ENCODE measurements at places on chromosomes 7 and 10.

DNA sequence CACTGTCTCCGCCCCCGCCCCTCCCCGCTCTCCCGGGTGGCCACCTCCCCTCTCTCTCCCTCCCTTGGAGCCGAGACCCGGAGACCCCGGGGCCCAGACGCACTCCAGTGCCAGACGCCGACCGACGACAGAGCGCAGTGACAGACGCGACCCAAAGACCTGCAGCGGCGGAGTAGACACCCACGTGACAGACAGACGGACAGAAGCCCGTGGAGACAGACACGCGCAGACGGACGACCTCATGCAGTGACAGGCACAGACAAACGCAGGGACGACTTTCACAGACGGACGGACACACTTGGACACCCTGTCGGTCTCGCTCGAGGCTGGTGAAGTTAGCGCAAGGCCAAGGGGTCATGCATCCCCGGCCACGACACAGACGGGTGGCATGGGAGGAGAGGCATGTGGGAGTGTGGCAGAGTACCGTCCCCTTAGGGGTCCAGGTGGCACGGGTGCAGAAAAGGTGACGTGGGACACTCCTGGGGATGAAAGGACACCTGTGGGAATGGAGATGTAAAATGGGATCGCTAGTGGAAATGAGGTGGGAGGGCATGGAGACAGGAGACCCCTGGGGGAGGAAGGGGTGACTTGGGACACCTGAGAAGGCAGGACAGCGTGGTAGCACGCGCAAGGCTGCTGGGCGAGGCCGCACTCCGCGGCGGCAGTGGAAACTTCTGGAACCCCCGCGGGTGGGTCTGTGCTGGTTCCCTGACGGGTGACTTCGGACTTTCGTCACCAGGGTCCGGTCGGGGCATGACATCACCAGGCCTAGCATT is 456 bp upstream of the ACHE start:
- peak; percentile 68 for DNase-seq

DNA sequence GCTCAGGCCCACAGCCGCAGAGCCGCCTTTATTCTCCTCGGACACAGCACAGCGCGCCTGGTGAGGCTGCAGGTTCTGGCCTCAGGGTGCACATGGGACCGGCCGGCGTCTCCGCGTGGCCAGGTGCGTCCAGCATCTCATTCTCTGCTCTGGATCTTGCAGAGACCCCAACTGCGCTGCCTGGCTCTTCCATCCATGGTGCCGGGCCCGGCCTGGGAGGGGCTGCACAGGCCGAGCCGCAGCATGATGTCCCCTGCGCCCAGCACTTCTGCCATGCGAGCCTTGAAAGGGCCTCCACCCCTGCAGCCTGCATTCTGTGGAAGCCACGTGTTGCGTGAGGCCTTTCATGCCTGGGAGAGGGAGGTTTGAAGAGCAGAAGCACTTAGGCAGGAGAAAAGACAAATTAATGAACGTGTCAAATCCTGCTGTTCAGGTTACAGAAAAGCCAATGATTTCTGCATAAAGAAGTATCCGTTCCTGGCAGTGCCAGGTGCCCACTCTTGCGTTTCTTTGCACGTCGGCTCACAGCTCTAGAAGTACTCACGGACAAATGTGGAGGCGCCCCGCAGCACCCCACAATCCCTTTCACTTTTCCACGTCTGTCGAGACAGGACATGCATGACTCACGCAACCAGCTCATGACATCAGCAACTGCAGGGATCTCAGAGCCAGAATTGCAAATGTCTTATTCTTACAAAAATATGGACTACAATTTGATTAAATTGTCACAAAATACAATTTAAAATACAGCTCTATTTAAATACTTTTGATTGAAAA is 571.4 kb downstream of the DNAJB6 start:
- DNase-seq: no peak

- no peak for DNase-seq
Measured at GRCh38 chr7:15099074-15099473, 196.5 kb upstream of the DGKB start.

GRCh38 chr10:62626817-62627216 is 177.7 kb upstream of the ADO start:
- DNase-seq: no peak

- DNase-seq: no peak
Measured at GRCh38 chr10:62915158-62915557, 99.0 kb upstream of the EGR2 start.
